Left lung (tissue), 14 donors: ENCODE measurements at places on chromosomes 7 and 10. TPM values are rescaled to one million over a fixed set of nuclear protein-coding genes. Genes with fewer than 3 reads are reported as not detected.

DNA sequence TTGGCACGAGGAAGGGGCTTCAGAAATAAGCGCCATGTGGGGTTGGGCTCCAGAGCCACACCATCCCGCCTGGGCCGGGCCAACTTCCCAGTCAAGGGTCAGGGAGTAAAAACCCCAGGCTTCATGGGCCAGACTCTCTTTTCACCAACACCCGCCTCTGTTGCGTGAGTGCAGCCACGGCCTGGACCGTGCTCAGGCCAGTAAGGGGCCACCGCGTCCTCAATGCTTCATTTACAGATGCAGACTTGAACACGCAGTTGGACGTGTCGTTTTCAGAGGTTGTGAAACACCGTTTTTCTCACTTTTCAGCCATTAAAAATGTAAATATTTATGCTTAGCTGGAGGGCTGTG is 161.0 kb downstream of the WDR37 start:
- H3K4me1 ChIP-seq = no peaks in the 10 kb centered on the region
- no peak for DNase-seq
- H3K27me3 ChIP-seq = no peaks in the 10 kb centered on the region
- H3K27ac ChIP-seq = no peak overlapping the region

GRCh38 chr10:6089334-6090219 is 743 bp downstream of the RBM17 start:
- peak overlapping the region; percentile 81 for H3K27ac ChIP-seq
- peak overlapping the region; percentile 94 for H3K4me3 ChIP-seq

DNA sequence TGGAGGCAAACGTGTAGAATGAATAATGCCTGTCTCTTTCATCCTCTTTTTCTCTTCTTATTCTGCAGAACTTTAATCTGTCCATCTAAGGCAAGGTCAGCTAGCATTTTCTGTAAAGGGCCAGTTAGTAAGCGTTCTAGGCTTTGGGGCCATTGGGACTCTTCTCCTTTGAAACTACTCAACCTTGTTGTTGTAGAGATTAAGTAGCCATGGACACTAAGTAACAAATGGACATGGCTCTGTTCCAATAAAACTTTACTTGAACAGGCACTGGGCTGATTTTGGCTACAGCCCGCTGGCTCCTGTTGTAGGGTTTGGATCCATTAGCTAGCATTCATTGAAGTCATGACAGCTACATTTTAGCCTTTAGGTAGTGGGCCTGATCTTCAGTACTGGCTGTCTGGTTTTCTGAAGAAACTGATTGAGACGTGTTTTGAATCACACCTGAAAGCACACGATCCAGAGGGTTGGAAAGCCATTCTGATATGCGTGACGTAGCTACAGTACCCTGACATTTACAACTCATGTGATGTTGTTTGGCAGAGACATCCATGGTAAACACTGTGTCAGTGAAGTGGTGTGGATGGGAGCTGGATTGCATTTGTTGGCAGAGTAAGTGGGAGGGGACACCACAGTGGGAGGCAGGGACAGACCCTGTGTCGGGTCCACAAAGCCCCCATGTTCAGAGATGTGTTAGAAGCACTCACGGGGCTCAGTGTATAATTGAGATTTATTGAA is 92.5 kb downstream of the MTPN start:
- H3K4me1 ChIP-seq = no peaks in the 10 kb centered on the region
- no peaks in the 10 kb centered on the region for H3K36me3 ChIP-seq
- no peak for DNase-seq
- no peak overlapping the region for H3K4me3 ChIP-seq
- no peak overlapping the region for H3K27ac ChIP-seq

- no peaks in the 10 kb centered on the region for H3K36me3 ChIP-seq
- no peaks in the 10 kb centered on the region for H3K4me1 ChIP-seq
- no peak for DNase-seq
- no peak overlapping the region for H3K27ac ChIP-seq
- H3K27me3 ChIP-seq = no peaks in the 10 kb centered on the region
Observed at GRCh38 chr10:54363390-54363789, 437.6 kb downstream of the PCDH15 start.

GRCh38 chr7:22332461-22332870 is 24.5 kb downstream of the RAPGEF5 start:
- peak overlapping the region; percentile 51 for H3K27ac ChIP-seq
- H3K4me3 ChIP-seq = no peak overlapping the region
- no peaks in the 10 kb centered on the region for H3K27me3 ChIP-seq
- H3K36me3 ChIP-seq = no peaks in the 10 kb centered on the region
- no peaks in the 10 kb centered on the region for H3K4me1 ChIP-seq

GRCh38 chr7:73967832-73968290 is 60.1 kb upstream of the ELN start:
- no peak for DNase-seq
- no peak overlapping the region for H3K27ac ChIP-seq

DNA sequence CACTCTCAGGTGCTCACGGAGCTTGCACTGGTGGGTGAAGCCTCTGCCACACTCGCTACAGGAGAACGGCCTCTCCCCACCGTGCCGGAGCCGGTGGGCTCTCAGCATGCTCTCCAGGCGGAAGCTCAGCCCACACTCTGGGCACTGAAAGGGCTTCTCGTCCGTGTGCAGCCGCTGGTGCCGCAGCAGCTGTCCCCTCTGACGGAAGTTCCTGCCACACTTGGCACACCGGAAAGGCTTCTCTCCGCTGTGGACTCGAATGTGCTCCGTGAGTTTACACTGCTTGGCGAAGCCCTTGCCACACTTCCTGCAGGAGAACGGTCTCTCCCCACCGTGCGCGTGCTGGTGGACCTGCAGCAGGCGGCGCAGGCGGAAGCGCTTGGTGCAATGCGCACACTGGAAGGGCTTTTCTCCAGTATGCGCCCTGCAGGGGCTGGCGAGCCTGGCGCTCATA is 19.3 kb downstream of the ZNF786 start:
- no peaks in the 10 kb centered on the region for H3K36me3 ChIP-seq
- H3K4me3 ChIP-seq = peak overlapping the region; percentile 18
- DNase-seq = no peak
- H3K27me3 ChIP-seq = no peaks in the 10 kb centered on the region
- no peak overlapping the region for H3K27ac ChIP-seq

DNA sequence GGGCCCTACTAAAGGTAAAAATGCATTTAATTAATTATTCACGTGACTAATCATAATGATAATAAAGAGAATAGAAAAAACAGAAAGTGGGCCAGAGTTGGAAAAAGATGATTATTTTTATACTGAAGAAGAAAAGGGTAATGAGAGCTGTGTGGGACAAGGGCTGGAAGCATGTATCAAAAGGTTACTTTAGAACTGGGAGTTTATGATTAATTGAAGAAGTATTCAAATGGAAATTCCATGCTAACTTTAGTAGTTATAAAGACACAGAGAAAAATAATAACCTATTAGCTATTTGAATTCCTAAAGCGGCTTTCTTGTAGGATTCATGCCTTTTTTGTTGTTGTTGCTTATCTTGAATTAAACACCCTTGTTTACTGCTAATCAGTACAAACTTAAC is 49.9 kb downstream of the MKX start:
- H3K4me1 ChIP-seq = no peaks in the 10 kb centered on the region
- no peak overlapping the region for H3K27ac ChIP-seq

DNA sequence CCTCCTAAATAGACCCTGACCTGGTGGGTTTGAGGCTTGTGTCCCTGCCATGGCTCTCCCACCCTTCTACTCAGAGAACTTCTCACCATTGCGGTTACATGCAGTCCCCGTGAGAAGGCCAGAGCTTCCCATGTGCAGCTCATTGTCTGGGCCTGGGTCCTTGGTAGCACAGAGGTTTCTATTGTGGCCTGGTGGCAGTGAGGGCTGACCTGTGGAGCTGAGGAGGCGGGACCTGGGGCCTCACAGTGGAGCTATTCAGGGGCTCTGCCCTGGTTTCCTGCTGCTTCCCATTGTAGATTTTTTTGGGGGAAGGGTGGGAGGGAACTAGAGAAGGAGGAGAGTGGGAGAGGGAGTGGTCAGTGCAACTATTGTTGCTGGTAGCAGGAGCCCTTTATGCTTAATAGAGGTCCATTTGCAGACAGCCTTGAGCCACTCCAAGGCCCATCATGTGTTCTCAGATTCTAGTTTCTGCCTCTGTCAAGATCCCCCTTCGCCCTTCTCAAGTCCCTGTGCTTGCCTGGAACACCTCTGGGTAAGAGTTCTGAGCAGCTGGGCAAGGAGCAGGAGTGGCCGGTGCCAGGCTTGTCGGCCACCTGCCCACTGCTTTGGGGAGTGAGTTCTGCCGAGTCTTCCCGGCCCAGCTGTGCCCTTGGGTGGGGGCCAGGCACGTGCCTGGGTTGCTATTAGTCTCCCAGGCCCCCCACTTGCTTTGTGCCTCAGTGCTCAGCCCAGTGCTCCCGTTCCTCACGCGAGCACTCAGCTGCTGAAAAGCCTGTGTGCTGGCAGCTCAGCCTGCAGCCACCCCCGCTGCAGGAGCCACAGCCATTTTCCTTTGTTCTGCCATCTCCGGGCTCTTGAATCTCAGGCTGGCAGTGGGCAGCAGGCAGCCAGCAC is 10.7 kb downstream of the TSPAN14 start:
- peaks cover 16% of the 10 kb centered on the region for H3K36me3 ChIP-seq
- no peaks in the 10 kb centered on the region for H3K27me3 ChIP-seq
- peak overlapping the region; percentile 98 for H3K27ac ChIP-seq
- DNase-seq = peak; percentile 55
- H3K4me3 ChIP-seq = no peak overlapping the region

GRCh38 chr7:157657741-157658740 is 321.2 kb downstream of the DNAJB6 start:
- no peaks in the 10 kb centered on the region for H3K36me3 ChIP-seq
- no peak overlapping the region for H3K27ac ChIP-seq
- no peak for DNase-seq

GRCh38 chr7:86407291-86407690 is 236.4 kb upstream of the GRM3 start:
- H3K27ac ChIP-seq = no peak overlapping the region
- H3K4me1 ChIP-seq = no peaks in the 10 kb centered on the region
- no peaks in the 10 kb centered on the region for H3K36me3 ChIP-seq

DNA sequence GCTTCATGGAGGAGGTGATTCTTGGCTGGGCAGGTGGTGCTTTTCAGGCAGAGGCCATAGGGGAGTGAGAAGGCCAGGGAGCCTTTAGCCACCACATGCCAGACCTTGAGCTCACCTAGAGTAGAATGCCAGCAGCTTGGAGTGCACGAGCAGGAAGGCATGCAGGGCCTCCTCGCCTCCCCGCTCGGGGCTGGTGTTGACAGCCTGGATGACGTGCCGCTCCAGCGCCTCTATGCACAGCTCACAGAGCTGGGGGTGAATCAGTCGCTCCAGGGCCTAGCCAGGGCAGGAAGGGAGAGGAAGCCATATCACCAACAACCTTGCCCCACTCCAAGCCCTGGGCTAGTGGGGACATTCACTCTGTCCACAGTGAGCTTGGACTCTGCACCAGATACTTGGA is 15.7 kb downstream of the HPS1 start:
- no peak for DNase-seq
- H3K4me1 ChIP-seq = no peaks in the 10 kb centered on the region
- peaks cover 98% of the 10 kb centered on the region for H3K36me3 ChIP-seq
- H3K27me3 ChIP-seq = no peaks in the 10 kb centered on the region
- no peak overlapping the region for H3K4me3 ChIP-seq
- H3K27ac ChIP-seq = no peak overlapping the region

- DNase-seq = no peak
- no peaks in the 10 kb centered on the region for H3K4me1 ChIP-seq
- H3K27ac ChIP-seq = no peak overlapping the region
- H3K4me3 ChIP-seq = no peak overlapping the region
Observed at GRCh38 chr10:84798312-84798711, 469.9 kb downstream of the CCSER2 start.

DNA sequence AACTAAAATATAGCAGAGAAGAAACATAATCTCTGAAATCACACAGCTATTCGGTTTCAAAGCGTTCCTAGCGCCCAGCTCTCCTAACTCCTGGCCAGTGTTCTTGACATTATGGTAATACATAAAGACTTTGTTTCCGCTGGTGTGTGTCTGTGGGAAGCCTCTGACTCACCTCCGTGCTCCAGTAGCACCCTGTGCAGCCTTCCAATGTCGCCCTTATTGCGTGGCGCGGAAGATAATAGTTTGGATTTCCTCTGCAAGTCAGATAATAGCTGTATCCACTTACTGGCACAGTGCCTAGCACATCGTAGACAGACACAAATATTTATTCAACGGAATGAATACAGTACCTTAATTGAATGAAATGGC is 570 bp downstream of the BMS1 start:
- peak overlapping the region; percentile 94 for H3K27ac ChIP-seq
- peak overlapping the region; percentile 80 for H3K4me3 ChIP-seq
- peak; percentile 26 for DNase-seq
- H3K4me1 ChIP-seq = peaks cover 14% of the 10 kb centered on the region
- no peaks in the 10 kb centered on the region for H3K27me3 ChIP-seq

- no peak for DNase-seq
- no peaks in the 10 kb centered on the region for H3K27me3 ChIP-seq
- no peak overlapping the region for H3K27ac ChIP-seq
- H3K36me3 ChIP-seq = no peaks in the 10 kb centered on the region
Observed at GRCh38 chr10:127872011-127872761, 20.6 kb downstream of the CLRN3 start.

- H3K4me1 ChIP-seq = no peaks in the 10 kb centered on the region
- no peak overlapping the region for H3K27ac ChIP-seq
- peaks cover 9% of the 10 kb centered on the region for H3K27me3 ChIP-seq
- no peak overlapping the region for H3K4me3 ChIP-seq
- DNase-seq = no peak
- no peaks in the 10 kb centered on the region for H3K36me3 ChIP-seq
Observed at GRCh38 chr10:73650537-73651331, 5.1 kb downstream of the SYNPO2L start.

GRCh38 chr10:1685699-1686490 is 51.4 kb downstream of the ADARB2 start:
- no peak for DNase-seq
- H3K4me3 ChIP-seq = no peak overlapping the region
- no peaks in the 10 kb centered on the region for H3K4me1 ChIP-seq
- no peaks in the 10 kb centered on the region for H3K27me3 ChIP-seq
- H3K27ac ChIP-seq = no peak overlapping the region
- no peaks in the 10 kb centered on the region for H3K36me3 ChIP-seq

DNA sequence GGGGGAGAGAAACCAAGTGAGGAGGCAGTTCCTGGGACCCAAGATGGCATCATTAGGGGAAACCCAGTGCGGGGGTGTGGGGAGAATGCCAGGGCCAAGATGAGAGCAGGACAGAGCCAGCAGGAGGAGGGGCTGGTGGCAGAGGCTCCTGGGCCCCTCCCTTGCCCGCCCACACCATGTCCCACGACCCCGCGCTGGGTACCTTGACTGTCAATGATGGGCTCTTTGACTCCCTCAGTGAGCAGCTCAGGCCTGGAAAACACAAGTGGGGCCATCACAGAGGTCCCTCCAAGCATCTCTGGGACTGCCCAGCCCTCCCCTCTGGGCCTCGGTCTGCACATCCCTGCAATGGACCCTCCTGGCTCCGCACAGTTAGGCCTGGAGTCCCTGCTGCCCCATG is 75.4 kb downstream of the RABGEF1 start:
- H3K36me3 ChIP-seq = no peaks in the 10 kb centered on the region
- H3K4me3 ChIP-seq = no peak overlapping the region
- no peak overlapping the region for H3K27ac ChIP-seq
- no peaks in the 10 kb centered on the region for H3K27me3 ChIP-seq

The IGF2BP3 gene
- 2.0 TPM for total RNA-seq

The FAM13C gene
- total RNA-seq = 10.3 TPM

The ODAD2 gene
- total RNA-seq = 0.29 TPM

The EN2 gene
- total RNA-seq = not detected

The GRID2IP gene
- 0.21 TPM for total RNA-seq

The IL2RA gene
- 1.7 TPM for total RNA-seq

The ABCB4 gene
- total RNA-seq = 0.52 TPM

The TACR2 gene
- 0.55 TPM for total RNA-seq

The COL17A1 gene
- 2.1 TPM for total RNA-seq

The FGFR2 gene
- total RNA-seq = 48.0 TPM

The CDHR3 gene
- 2.8 TPM for total RNA-seq
